ENCODE measurements at places on chromosomes 2 and 18.

GRCh38 chr2:18926631-18927524 is 337.5 kb upstream of the NT5C1B start:
- DNase-seq = no peak

GRCh38 chr2:115694651-115695050 is 1252.2 kb downstream of the DPP10 start:
- no peak for DNase-seq

DNA sequence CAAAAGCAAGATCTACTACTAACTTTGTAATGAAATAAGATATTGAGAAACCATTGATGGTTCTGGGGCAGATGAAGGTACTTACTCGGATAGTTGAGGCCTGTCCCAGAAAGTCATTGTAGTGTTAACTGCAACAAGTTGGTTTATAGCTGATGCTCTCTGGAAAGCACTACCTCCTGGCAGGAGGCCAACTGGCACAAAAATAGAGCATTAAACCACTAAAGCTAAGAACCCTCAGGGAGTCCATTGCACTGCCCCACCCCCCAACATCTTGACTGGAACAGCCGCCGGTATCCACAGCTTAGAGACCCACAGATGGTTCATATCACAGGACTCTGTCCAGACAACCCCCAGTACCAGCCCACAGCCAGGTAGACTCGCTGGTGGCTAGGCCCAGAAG is 552.5 kb upstream of the CRIM1 start:
- no peak for DNase-seq

DNA sequence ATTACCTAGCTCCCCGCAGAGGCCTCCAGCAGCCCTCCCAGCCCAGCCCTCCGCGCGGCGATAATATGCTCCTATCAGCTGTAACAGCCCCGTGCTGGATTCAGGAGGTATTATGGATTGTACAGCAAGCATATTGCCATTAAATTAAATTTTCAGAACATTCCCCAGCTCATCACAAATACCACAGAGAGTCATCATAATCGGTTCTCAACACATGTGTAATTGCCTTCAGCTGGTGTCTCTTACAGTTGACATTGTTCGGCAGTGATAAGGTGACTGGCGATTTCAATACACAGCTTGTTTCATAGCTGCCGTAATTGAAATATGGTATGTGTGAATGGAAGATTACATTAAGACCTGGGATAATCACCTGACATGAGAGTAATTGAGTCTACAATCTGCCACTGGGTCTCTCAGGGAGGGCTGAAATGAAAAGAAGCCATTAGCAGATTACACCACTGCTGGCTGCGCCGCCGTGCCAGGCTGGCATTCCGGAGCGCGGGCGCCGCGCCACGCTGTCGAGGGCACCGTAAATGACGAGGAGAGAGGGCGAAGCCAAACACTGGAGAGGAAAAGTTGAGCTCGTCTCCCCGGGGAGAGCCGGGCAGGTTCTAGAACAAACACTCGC is 549.4 kb upstream of the SALL3 start:
- DNase-seq = peak; percentile 79

GRCh38 chr18:67463829-67464228 is 52.7 kb downstream of the DSEL start:
- no peak for DNase-seq

- DNase-seq = no peak
These were observed 290.5 kb upstream of the REV1 start for GRCh38 chr2:99780276-99780675.

- no peak for DNase-seq
These were observed 359.2 kb upstream of the ID2 start for GRCh38 chr2:8322634-8323033.

DNA sequence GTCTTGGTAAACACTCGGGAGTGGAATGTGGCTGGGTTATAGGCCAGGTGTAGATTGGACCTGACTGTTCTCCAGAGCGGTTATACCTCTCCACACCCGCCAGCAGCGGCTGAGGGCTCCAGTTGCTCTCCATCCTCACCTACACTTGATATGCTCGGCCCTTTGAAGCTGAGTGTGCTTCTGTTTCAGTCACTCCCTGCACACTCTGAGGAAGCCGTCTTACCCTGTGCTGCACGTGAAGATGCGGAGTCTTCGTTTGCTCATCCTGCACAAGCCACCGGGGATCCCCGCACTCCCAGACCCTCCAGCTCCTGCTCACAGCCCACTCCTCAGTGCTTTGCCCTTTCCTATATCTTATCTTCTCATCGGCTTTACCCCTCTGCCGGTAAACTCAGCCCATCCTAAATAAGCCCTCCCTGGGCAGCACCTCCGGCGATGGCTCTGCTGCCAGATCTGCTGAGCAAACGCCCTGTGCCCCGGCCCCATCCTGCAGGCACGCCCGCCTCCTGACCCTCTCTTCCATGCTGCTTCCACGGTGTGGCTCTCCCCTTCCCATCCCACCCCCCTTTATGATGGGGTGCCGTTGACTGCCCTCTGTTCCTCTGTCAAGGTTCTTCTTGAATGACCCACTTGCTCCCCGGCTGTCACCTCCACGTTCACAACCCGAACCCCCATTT is 47.3 kb upstream of the ODC1 start:
- no peak for DNase-seq

DNA sequence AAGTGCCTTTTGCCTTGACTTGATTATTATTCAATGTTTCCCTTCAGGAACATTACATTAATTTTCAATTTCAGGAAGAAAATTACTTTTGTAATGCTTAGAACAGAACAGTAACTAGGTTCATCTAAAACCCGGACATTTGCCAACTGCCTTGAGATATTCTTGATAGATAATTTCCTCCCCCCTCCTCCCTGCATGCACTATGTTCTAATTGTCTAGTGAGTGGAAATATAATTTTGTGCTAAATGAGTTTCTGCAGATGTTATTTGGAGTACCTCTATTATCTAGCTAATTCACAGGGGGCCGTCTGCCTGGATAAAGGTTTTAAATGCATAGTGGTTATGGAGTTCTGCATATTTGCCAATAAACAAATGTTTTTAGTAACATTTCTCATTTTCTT is 200.3 kb upstream of the SLC39A10 start:
- DNase-seq = no peak

- no peak for DNase-seq
These were observed 53.2 kb downstream of the SETBP1 start for GRCh38 chr18:44733754-44734465.

GRCh38 chr2:152664725-152665124 is 52.5 kb downstream of the PRPF40A start:
- no peak for DNase-seq

GRCh38 chr2:23393722-23394121 is 8.7 kb downstream of the KLHL29 start:
- DNase-seq = no peak

GRCh38 chr2:149064856-149065630 is 26.5 kb downstream of the LYPD6B start:
- DNase-seq = peak; percentile 66
